Breast epithelium (tissue), 4 donors: ENCODE measurements at places on chromosomes 16 and 17. TPM values are rescaled to one million over a fixed set of nuclear protein-coding genes. Genes with fewer than 3 reads are reported as not detected.

PRR29 gene
- 0.15 TPM for total RNA-seq

RTN4RL1 gene
- 14.1 TPM for total RNA-seq

DOC2A gene
- 0.48 TPM for total RNA-seq

SNRNP25 gene
- 17.9 TPM for total RNA-seq

CCL22 gene
- 0.15 TPM for total RNA-seq

VKORC1 gene
- total RNA-seq: 86.3 TPM

TSR1 gene
- 43.0 TPM for total RNA-seq

TPSG1 gene
- total RNA-seq: 1.8 TPM

NPEPPS gene
- 106 TPM for total RNA-seq

KRTAP17-1 gene
- total RNA-seq: not detected

ESRP2 gene
- 26.5 TPM for total RNA-seq

CLDN9 gene
- total RNA-seq: not detected

FOXJ1 gene
- total RNA-seq: not detected

CTF1 gene
- 3.4 TPM for total RNA-seq

CDYL2 gene
- total RNA-seq: 12.1 TPM

ABCC6 gene
- total RNA-seq: 3.6 TPM

TMEM208 gene
- 46.2 TPM for total RNA-seq

ZNF423 gene
- total RNA-seq: 4.7 TPM

ZP2 gene
- total RNA-seq: not detected

ZFPM1 gene
- 2.3 TPM for total RNA-seq

DPEP2 gene
- 7.7 TPM for total RNA-seq

CCL3 gene
- total RNA-seq: 10.8 TPM

TBC1D28 gene
- not detected for total RNA-seq

COTL1 gene
- 44.6 TPM for total RNA-seq

DCTPP1 gene
- total RNA-seq: 11.2 TPM

PDILT gene
- not detected for total RNA-seq

ATP2A1 gene
- 0.33 TPM for total RNA-seq

TEX14 gene
- total RNA-seq: 0.33 TPM

KRTAP4-3 gene
- total RNA-seq: not detected

INTS2 gene
- 11.8 TPM for total RNA-seq

SKAP1 gene
- 5.9 TPM for total RNA-seq

ADAD2 gene
- 0.96 TPM for total RNA-seq

ZPBP2 gene
- not detected for total RNA-seq

CEP112 gene
- 18.0 TPM for total RNA-seq

KRT37 gene
- not detected for total RNA-seq

PDIA2 gene
- not detected for total RNA-seq

ANKS4B gene
- total RNA-seq: not detected

MGRN1 gene
- 28.5 TPM for total RNA-seq

CLUH gene
- total RNA-seq: 50.6 TPM

TMEM238L gene
- total RNA-seq: not detected

EVPL gene
- 3.9 TPM for total RNA-seq

RNU2-1 gene
- total RNA-seq: not detected

PRAC1 gene
- total RNA-seq: not detected

MARVELD3 gene
- 11.8 TPM for total RNA-seq

KRT40 gene
- not detected for total RNA-seq

GDPD3 gene
- 1.6 TPM for total RNA-seq
